ENCODE measurements at places on chromosomes 3 and 15.

DNA sequence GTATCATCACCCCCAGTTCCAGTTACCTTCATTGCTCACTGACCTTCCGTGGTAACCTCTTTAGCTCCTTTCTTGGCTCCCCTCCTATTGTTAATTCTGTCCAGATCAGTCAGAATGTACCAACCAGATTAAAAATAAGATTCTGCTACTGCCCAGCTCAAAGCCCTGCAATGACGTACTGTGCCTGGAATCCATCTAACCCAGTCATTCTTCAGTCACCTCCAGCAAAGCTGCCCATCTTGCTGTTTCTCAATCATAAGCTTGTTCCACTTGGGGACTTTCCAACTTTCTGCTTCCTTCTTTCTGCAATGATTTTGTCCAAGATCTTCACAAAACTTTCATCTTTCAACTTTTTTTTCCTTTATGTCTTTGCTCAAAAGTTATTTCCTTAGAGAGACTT is 512.0 kb upstream of the ZNF385D start:
- DNase-seq: no peak

DNA sequence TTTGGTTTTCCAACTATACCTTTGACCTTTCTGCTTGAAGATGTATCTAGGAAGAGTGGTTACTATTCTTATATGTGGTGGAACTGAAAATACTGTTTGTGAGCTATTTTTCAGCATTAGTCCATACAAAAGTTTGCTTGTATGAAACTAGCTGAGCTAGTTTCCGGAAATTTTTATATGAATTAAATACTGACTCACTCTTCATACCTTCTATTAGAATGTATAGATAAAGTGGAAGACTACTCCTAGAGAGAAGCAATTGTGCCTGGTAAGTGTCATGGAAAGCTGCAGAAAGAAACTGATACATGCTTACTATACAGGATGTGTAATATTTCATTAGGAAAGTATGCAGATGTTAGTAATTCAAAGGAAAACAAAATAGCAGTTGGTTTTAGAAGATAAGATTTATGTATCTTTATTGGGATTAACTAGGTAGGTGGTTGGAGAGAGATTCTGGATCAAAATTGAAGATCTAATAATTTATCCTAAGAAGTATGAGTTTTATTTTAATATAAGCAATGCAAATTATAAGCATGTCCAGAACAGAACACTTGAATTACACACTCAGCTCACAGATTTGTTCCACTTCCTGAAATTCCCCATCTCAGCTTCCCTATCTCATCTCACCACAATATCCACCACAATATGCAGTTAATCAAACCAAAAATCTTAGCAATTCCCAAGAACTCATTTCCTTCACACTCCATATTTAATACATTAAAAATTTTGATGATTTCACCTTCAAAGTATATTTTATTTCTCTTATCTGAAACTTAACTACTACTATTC is 82.8 kb downstream of the BCHE start:
- no peak for DNase-seq

- no peak for DNase-seq
Measured at GRCh38 chr3:58375254-58375653, 42.6 kb downstream of the PXK start.

DNA sequence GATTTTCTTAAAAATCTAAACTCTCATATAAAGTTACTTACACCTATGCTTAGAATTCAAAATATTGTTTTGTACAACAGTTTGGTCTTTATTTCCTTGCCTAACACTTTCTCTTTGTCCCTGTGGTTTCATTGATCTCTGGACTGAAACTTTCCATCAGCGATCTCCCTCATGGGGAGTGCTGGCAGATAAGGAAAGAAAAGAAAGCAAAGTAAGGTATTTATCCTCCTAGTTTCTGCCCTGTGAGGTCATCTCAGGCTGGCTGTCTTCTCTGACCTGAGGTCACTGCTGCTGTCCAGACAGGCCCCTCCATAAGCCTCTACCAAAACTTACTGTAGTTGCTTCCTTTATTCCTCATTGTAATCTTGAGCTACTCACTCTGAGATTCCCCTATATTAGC is 57.9 kb upstream of the EPHA6 start:
- no peak for DNase-seq

- no peak for DNase-seq
Measured at GRCh38 chr15:71712182-71712581, 98.2 kb upstream of the NR2E3 start.

- no peak for DNase-seq
Measured at GRCh38 chr15:67922971-67923945, 83.4 kb upstream of the RNU6-1 start.

GRCh38 chr3:48273594-48274211 is 32.8 kb downstream of the ZNF589 start:
- DNase-seq: no peak

GRCh38 chr3:144810160-144810559 is 838.5 kb downstream of the DIPK2A start:
- DNase-seq: no peak

DNA sequence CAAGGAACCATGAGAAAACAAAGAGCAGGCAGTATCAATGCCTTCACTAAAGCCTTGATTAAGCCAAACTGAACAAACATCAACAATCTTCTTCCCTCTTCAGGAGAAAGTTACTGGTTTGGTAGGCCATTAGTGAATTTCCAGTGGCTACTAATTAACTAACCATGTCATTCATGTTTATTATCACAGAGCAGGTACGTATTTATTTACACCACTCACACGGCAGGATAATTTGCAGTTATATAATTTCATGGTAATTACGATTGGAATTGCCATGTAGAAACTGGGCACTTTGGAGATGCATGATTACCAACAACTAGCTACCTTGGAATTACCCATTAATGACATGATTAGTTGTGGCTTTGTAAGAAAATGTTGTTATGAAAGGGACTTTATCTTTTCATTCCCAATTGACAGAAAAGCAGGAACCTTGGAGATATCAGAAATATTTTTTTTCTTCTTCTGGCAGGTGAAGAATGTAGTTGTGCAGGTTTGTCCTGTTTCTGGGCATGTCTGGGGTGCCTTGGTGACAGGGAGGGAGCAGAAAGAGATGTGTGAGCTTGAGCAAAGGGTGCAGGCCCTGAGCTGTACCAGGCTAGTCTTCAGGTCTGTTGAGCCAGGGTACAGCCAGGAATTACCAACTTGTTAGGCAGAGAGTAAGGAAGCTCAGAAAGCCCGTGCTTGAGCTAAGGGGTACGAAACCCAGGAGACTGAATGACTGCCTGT is 310.7 kb downstream of the RORA start:
- DNase-seq: no peak

GRCh38 chr15:64883997-64884511 is 27.6 kb upstream of the ANKDD1A start:
- no peak for DNase-seq

- no peak for DNase-seq
Measured at GRCh38 chr3:15151166-15151565, 52.2 kb upstream of the RBSN start.

- peak; percentile 8 for DNase-seq
Measured at GRCh38 chr15:75452865-75453702, 1.6 kb upstream of the SIN3A start.

GRCh38 chr3:26340001-26340400 is 282.6 kb upstream of the LRRC3B start:
- no peak for DNase-seq

GRCh38 chr3:40465111-40465407 is 7.9 kb downstream of the RPL14 start:
- no peak for DNase-seq

DNA sequence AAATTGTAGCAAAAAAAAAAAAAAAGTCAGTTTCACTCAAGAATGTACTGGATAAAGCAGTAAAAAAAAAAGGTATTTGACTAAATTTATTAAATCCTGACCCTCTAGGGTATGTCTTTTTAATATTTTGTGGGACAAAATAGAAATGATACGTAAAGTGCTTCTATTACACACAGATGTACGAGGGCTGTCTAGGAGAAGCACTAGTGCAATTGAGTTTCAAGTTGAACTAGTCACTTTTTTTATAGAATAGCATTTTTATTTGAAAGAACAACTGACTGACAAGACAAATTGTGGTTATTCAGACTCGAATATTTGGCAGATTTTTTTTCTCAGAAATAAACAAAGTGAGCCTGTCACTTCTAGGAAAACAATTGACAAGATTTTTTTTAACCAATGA is 49.0 kb downstream of the CCDC54 start:
- DNase-seq: no peak

DNA sequence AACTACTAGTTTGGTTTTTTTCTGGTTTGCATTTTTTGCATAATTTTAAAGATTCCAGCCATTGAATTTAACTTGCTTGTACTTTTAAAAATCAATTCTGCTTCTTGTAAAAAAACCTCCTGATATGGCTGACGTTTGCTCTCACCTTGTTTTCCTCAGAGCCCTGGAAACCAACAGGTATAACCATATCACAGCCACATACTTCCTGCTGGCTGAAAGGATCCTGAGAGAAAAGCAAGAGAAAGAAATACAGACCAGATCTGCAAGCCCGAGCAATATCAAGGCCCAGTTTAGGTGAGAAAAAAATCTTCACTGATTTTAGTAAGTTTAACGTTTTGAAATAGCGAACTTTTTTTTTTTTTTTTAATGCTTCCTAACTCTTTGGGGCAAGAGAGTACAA is 56.8 kb downstream of the SNRK start:
- no peak for DNase-seq

GRCh38 chr3:85652360-85652759 is 693.6 kb downstream of the CADM2 start:
- no peak for DNase-seq

GRCh38 chr3:138051947-138052802 is 42.2 kb downstream of the CLDN18 start:
- peak; percentile 4 for DNase-seq

DNA sequence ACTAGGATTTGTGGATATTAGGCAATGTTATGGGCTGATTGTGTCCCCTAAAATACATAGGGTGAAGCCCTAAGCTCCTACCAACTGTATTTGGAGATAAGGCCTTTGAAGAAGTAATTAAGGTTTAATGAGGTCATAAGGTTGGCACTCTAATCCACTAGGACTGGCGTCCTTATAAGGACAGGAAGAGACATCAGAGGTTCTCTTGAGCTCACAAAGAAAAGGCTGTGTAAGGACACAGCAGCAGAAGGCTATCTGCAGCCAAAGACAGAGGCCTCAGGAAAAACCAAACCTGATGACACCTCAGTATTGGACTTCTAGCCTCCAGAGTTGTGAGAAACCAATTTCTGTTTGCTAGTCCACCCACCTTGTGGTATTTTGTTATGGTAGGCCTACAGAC is 416.7 kb downstream of the ZBTB20 start:
- no peak for DNase-seq

GRCh38 chr15:35381328-35381727 is 164.6 kb downstream of the DPH6 start:
- no peak for DNase-seq

DNA sequence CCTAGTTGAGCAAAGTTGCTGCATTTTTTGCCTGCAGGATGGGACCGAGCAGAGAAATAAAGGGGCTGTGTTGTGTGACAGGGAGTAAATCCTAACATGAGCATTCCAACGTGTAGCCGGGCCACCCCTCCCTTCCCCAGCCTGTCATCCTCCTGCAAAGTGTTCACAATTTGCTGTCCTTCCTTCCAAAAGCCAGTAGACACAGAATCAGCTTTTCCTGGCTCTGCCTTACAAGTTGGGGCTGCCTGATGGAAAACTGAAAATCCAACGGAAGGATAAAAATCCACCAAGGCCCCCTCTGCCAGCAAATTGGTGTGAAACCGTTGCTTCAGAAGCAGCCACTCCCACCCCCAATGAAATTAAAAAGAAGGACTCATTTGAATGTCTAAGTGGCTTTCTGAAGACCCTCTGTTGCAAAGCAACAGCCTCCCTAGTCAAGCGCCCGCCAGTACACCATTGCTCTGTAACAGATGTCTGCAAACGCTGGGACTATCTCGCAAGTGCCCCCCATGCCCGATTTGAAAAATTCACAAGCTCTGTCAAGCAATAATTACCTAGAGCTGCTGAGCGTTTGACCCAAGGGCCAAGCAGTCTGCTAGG is 665 bp downstream of the FRMD4B start:
- no peak for DNase-seq

GRCh38 chr3:54891540-54891897 is 36.3 kb downstream of the LRTM1 start:
- no peak for DNase-seq

- no peak for DNase-seq
Measured at GRCh38 chr3:11654166-11654565, 10.5 kb upstream of the VGLL4 start.

DNA sequence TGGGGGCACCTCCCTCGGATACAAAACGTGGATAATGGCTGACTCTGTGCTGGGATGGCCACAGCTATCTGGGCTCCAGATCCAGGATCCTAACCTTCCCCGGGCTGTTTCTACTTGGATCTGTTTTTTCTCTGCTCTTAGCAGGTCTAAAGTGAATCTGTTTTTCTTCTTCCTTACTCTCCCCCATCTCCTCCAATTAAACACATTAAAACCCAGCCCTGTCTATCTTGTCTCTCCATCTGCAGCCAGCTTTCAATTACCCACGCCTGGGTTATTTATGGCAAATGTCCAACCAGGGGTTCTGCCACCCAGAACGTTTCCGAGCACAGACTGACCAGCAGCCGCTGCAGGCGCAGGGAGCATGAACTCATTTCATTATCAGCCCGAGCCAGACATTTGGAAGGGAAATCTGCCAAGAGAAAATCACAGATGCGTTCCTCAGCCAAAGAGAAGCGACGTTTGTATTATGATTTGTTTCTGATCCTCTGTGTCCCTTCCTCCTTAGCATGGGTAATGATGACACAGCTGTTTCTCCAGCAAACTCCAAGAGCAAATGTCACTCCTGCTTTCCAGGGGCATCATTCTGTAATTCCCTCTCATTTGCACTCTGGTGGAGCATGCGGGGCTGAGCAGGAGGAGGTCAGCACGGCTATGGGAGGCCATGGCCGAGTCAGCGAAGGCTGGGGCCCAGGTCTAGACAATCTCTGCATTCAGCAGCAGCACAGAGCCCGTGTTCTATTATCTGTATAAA is 42.0 kb downstream of the UMPS start:
- DNase-seq: peak; percentile 59

GRCh38 chr15:101470548-101471239 is 18.8 kb downstream of the PCSK6 start:
- DNase-seq: no peak

- DNase-seq: peak; percentile 87
Measured at GRCh38 chr3:4303187-4304123, at the start of gene SETMAR. Gene SETMAR, plus strand, starts transcription at chr3:4303369. Its CDS starts 2 bp downstream, at chr3:4303371.

- no peak for DNase-seq
Measured at GRCh38 chr3:157127831-157128767, 31.8 kb downstream of the CCNL1 start.

GRCh38 chr15:27746401-27746955 is 352.6 kb downstream of the OCA2 start:
- no peak for DNase-seq

GRCh38 chr3:31754575-31755278 is 222.0 kb downstream of the STT3B start:
- no peak for DNase-seq

GRCh38 chr3:150370122-150370602 is 37.9 kb upstream of the TSC22D2 start:
- no peak for DNase-seq

Data from C1 segment of cervical spinal cord (tissue), 14 donors.